Activated CD8-positive, alpha-beta memory T cell treated with anti-CD3 and anti-CD28 coated beads for 4 hours (primary cell): ENCODE measurements at places on chromosomes 6 and 20.
A peak's percentile ranks its signal among the peaks of the same experiment; 100 is the strongest.

- DNase-seq: no peak
Measured at GRCh38 chr6:118207947-118208346, 300.9 kb downstream of the SLC35F1 start.

DNA sequence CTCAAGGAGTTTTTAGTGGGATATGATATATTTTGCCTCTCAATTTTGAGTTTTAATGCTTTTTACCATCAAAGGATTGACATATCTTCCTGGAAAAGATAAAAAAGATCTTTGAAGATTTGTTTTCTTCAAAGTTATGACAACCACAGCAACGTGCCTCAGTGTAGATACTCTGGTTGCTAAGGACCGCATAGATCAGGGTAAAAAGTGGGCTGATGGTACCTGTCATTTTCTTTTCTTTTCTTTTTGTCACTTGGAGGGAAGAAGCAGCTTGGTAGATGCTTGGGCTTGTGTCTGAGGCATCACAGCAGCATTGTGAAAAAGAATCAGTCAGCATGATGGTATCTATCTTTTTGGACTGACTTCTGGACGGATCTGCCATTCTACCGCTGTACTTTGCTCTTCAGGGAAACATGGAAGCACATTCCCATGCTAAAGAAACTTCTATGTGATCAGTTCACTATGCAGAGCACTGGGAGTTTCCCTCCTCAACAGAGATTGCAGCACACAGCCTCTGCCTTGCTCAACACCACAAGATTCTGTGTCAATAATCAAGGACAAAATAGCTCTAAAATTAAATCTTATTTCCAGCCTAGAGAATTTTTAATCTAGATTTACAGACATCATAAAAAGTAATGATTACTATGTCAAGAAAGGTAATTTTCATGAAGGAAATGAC, 54.8 kb upstream of the SGK1 start:
- no peak for DNase-seq

DNA sequence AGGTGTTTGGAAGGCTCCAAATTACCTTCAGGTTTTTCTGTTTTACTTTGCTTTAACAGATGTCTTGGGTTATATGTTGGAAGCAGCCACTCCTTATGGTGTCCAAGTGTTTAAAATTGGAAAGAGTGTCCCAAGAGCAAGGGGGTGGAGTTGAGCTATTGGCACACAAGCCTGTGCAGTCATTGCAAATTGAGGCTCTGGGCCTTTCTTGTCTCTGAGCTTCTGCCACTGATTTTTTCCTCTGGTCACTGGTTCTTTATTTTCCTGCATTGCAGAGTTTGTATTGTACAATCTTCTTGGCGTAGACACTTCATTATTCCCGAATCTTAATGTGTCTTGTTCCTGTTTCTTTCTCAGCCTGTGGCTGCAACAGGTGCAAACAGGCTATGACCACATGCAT, 598.8 kb downstream of the RNF144B start:
- no peak for DNase-seq

GRCh38 chr6:163036160-163036645, 308.4 kb downstream of the PACRG start:
- no peak for DNase-seq

- DNase-seq: no peak
Measured at GRCh38 chr6:17879184-17879583, 108.3 kb downstream of the KIF13A start.

DNA sequence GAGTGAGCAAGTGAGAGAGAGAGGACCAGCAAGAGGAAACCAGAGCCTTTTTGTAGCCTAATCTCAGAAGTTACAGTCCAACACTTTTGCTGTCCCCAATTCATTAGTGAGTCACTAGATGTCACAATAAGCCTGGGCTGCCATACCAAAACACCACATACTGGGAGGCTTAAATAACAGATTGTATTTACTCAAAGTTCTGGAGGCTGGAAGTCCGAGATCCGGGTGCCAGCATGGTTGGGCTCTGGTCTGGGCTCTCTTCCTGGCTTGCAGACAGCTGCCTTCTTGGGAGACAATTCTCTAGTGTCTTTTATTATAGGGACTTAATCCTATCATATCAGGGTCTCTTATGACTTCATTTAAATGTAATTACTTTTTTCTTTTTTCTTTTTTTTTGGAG, 50.7 kb upstream of the FERMT1 start:
- no peak for DNase-seq

- no peak for DNase-seq
Measured at GRCh38 chr6:10854922-10855632, 16.7 kb upstream of the MAK start.

DNA sequence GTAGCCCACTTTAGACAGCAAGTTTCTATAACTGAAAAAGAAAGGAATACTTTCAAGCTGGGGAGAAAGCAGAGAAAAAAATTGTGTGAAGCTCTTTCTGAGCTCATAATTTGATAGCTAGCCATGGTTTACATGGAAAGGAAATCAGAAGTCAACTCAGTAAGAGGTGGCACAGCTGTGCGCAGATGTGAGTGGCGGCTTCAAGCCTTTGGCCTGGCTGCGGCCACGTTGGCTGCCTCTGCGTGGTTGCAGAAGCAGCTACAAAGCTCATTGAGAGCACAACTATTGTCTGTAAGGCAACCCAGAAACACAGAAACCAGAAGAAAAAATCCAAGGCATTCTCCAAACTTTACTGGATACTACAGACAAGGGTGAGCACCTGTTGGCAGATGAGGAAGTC, 136.9 kb downstream of the SASH1 start:
- DNase-seq: no peak

- DNase-seq: no peak
Measured at GRCh38 chr20:1190847-1191246, 6.1 kb upstream of the TMEM74B start.

GRCh38 chr6:33324125-33324524, 6.6 kb upstream of the ZBTB22 start:
- no peak for DNase-seq

GRCh38 chr6:71979911-71980310, 93.6 kb downstream of the RIMS1 start:
- no peak for DNase-seq

DNA sequence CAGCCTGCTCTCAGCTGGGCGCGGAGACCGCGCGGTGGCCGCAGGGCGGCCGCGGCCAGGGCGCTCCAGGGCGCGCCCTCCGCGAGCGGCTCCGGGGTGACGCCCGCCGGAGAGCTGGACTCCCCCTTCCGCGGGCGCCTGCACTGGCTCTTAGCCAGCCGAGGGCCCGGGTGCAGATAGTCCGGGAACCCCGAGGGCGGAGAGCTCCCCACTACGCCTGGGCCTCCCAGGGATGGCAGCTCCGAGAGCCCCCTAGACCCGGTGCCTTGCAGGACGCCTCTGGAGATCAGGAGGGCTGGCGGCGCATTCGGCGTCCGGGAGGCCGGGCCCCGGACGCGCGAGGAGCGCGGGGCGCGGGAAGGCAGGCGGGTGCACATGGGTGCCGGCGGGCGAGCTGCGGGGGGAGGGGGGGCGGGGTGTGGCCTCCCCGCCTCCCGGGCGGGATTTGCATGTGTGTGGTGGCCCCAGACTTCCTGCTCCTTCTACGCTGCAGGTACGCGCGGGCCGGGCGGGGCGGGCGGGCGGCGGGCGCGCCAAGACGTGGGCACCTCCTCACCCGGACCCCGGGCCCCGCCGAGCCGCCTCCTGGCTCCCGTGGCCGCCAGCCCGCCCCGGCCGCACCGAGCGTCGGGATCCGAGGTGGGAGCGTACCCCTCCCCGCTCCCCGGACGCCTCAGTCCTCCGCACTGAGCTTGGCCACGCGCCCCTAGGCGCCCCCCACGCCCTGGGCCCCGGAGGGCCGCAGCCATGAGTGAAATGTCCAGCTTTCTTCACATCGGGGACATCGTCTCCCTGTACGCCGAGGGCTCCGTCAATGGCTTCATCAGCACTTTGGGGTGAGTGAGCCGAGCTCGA, at the start of gene ITPR3:
Gene ITPR3, plus strand, starts transcription at position 467 of the 855 bp plus-strand sequence. Its CDS starts 281 bp downstream, at position 748.
- peak; percentile 48 for DNase-seq

DNA sequence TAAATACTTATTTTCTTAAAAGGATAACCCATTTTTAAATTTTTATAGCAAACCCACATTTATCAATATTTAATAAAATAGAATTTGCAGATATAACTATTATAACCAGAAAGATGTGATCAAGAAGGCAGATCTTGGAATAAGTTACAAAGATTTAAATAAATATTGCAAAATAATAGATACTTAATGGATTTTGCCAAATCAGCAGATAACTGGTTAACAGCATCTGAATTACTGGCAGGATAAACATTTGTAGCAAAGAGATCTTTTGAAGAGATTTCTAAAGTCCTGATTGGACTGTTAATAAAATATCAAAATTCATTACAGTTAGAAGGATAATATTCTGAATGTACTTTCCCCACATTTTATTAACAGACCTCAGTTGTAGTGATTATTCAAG, 144.2 kb downstream of the PDSS2 start:
- no peak for DNase-seq

GRCh38 chr20:61991476-61991875, 74.2 kb downstream of the TAF4 start:
- no peak for DNase-seq

DNA sequence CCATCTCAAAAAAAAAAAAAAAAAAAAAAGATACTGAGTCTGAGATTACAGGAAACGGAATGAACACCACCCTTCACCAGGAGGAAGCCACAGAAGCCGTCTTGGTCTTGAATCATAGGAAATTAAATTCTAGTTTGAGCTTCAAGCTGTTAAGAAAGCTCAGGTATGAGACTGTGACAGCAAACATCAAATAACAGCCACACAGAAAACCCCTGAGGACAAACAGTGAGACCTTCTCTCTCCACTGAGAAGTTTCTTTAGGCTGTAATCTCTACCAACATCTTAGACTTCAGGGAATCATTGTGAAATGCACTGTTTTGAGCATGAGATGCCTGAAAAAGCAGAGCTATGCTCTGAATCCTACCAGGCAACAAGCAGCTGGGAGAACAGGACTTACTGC, 30.8 kb downstream of the PDE10A start:
- DNase-seq: no peak

- DNase-seq: no peak
Measured at GRCh38 chr20:51174536-51174935, 151.6 kb upstream of the KCNG1 start.

- DNase-seq: no peak
Measured at GRCh38 chr6:74991573-74992332, 214.1 kb downstream of the COL12A1 start.

- DNase-seq: no peak
Measured at GRCh38 chr6:169935348-169935718, 183.9 kb downstream of the ERMARD start.

GRCh38 chr6:31270788-31271640, 878 bp downstream of the HLA-C start:
- peak; percentile 13 for DNase-seq

DNA sequence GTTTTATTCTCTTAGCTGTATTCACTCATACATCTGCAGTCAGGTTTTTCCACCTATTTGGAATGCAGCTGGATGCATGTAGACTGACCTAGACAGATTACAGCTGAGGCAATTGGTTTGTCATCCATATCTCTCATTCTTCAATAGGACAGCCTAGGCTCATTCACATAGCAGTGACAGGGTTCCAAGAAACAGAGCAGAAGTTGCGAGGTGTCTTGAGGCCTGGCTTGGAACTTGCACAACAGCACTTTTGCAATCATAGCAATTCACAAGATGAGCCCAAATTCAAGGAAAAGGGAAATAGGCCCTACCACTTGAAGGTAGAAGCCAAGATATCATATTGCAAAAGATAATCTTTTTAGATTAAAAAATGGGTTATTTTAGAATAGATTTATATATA, 508.9 kb upstream of the JAG1 start:
- no peak for DNase-seq
